ENCODE measurements at places on chromosomes 4 and X. TPM values are rescaled to one million over a fixed set of nuclear protein-coding genes. Genes with fewer than 3 reads are reported as not detected.

GRCh38 chrX:40734971-40735324 lies 394 bp downstream of the MED14 start:
- DNase-seq: no peak

The COL25A1 gene
- total RNA-seq: not detected

GRCh38 chr4:174036576-174036975 lies 246.9 kb downstream of the FBXO8 start:
- DNase-seq: no peak

The ZCCHC12 gene
- total RNA-seq: not detected

The ADAM29 gene
- not detected for total RNA-seq

- DNase-seq: no peak
These were observed 2.5 kb downstream of the NYX start for GRCh38 chrX:41449615-41450014.

GRCh38 chr4:152620915-152621314 lies 58.9 kb downstream of the TMEM154 start:
- DNase-seq: no peak

The EVC2 gene
- 0.66 TPM for total RNA-seq

The GAGE12H gene
- not detected for total RNA-seq
